ENCODE measurements at places on chromosomes 6 and 20.
A peak's percentile ranks its signal among the peaks of the same experiment; 100 is the strongest.

- DNase-seq = no peak
These were observed 110.5 kb downstream of the ARHGAP18 start for GRCh38 chr6:129599467-129599866.

DNA sequence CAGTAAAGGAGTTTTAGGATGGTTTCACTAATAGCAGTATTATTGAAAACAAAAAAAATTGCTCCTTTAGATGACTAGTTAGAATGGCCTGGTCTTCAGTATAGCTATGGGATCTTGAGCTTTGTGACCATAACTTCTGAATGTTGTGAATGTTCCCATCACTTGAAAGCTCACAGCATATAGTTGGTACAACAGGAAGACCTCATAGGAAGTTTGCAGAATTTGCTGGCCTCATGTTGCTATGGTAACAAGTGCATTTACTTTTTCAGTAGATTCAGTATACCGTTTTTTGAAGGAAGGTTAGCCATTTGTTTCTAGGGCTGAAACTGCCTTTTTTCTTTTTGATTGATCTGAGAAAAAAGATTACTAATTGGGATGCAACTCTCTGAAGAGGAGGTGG is 8.3 kb downstream of the PHF3 start:
- no peak for DNase-seq

DNA sequence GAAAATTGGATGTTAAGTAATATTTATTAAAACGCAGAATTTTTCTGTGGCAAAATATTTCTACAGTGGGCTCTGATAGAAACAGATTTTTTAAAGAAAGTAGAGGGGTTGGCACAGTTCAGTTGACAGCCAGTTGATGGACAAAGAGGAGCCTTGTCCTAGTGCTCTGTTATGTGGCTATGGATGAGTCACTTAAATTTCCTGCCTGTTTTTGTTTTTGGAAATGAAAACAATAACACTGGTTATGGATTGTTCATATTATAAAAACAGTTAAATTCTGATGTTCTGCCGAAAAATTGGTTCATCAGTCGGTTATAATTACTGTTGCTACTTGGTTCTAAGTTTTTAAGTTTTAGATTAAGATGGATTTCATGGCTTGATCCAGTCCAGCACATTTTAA is 42.8 kb downstream of the MYO6 start:
- no peak for DNase-seq

DNA sequence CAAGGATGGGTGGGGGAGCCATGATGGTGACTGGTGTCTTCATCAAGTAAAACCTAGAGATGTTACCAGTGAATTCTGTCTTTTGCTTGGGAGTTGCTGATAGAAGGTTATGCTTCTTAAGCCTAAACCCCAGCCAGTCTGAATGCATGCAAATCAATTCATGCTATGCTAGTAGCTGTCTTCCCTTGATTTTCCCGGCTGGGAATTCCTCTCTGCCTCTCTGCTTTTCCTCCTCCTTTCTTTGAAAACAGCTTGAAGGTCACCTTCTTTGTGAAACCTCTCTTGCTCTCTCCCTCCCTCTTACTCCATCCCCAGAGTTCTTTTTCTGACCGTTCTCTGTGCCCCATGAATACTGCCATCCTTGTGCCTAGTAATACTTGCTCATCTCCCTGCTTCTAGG is 58.9 kb downstream of the TMEM200A start:
- DNase-seq = no peak

GRCh38 chr6:47379328-47379727 is 69.6 kb upstream of the TNFRSF21 start:
- no peak for DNase-seq

GRCh38 chr6:22670605-22671004 is 101.2 kb downstream of the HDGFL1 start:
- no peak for DNase-seq

- no peak for DNase-seq
These were observed 1.8 kb upstream of the SPEF1 start for GRCh38 chr20:3783068-3783489.

DNA sequence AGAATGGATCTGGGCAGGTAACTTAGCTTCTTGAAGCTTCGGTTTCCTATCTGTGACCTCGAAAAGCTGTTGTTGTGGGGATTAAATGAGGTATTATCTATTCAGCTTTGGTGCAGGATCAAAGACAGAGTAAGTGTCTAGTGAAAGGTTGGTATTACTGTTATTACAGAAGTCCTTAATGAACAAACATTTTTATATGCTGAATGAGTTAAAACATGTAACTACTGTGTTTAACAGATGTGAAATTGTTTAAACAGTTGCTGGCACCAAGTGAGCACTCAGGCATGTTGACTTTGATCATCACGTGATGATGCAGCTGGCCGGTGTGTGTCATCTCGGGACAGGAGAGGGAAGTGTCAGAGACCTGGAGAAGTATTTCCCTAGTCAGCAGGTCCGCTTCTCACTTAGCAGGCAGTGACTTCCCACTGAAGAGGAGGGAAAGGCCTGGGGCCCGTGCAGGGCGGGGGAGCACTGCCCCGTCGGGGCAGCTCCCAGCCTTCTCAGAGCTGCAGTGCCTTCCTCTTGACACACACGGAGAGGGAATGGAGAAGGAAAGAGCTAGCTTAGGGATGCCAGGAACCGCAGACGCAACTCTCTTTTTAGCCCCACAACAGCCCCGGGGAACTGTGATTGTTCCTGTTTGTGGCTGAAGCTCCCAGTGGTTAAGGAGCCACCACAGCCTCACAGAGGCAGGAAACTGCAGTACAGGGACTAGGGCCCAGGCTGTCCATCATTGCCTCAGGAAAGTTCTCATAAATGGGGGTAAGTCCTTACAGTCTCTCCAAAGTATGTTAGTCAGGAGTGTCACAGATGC is 18.0 kb downstream of the TUBB2A start:
- DNase-seq = no peak

- no peak for DNase-seq
These were observed 159.9 kb upstream of the TOP1 start for GRCh38 chr20:40868551-40869217.

DNA sequence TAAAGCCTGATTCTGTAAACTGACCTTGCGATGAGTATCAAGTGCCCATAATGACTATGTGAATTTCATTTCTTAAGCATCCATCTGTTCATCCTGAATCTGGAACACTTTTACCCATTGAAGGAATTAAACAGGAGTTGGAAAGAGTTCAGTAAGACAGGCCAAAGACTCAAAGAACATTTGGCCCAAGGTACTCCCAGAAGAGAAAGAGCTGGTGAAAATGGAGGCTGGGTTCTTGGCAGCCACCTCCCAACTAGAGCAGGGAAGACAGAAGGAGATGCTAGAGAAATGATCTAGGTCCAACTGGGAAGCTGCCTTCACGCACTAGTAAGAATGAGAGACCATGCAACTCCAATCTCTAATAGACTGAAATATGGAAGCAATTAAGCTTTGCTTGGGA is 290.8 kb upstream of the RNF24 start:
- DNase-seq = no peak

- no peak for DNase-seq
These were observed 369.0 kb downstream of the ARHGAP18 start for GRCh38 chr6:129340983-129341382.

- DNase-seq = no peak
These were observed 336.0 kb downstream of the DHX35 start for GRCh38 chr20:39298121-39298520.

DNA sequence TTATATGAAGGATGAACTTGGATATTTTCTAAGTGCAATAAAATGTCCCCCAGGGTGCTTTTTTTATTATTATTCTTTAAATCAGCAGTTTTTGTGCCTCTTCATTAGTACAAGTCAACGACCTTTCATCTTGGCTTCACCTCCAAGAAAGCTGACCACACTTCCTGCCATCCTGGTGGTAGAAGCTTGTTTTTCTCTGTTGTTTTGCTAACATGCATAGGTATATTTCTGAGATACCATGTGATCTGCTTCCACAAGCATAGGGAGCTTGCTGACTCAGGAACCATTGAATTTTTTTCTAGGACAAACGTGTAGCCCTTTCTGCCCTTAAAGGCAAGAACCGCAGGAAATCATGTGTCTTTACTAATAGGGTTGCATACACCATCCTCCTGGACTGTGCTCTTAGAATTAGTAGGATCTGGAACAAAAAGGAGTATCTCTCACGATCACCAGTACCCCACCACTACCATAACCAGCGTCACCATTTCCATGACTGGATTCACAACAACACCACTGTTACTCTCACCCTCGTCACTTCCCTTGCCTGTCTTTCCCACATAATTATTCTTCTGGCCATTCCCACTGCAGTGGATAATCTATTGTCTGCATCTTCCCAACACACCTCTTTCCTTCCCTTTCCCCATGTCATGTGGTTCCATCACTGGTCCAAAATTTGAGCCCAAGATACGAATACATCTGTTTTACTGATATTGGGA is 207.1 kb downstream of the MAFB start:
- no peak for DNase-seq

GRCh38 chr20:45450097-45450818 is 19.3 kb upstream of the WFDC2 start:
- peak; percentile 15 for DNase-seq

Measured in stimulated activated CD4-positive, alpha-beta T cell treated with anti-CD3 and anti-CD28 coated beads, Interleukin-1b, Interleukin-23, amount 100 ng/mL, for 4 hours (primary cell).